GM12864 (cell line): ENCODE measurements at places on chromosomes 3 and 15.

DNA sequence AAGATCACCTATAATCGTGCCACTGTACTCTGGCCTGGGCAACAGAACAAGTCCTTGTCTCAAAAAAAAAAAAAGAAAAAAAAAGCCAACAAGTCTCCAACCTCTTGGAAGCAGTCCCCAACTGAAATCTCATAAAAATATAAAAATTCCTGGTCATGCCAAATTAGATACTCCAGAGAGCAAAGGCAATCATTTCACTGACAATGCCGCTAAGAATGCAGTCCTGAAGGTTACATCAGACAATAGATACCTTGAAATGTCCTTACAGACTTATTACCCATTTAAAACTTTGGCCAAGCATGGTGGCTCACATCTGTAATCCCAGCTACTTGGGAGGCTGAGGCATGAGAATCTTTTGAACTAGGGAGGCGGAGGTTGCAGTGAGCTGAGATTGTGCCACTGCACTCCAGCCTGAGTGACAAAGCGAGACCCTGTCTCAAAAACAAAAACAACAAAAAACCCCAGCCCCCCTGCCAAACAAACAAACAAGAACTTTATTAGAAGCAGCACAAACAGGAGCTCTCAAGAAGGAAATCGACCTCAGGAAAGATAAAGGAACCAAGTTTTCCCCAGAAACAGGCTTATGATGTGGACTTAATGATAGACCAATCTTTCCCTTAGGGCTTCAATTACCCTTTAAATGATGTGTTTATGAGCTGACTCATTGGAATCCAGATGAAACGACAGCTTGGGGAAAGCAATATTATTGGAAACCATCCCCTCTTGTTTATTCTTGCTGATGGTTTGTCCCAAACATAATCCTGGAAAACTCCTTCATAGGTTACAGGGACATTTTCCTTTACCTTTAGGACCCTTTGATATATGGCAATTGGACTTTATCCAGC is 53.1 kb upstream of the XCR1 start:
- no peak for DNase-seq

GRCh38 chr15:59528961-59529402 is 82.6 kb upstream of the GCNT3 start:
- DNase-seq = no peak

GRCh38 chr3:10116138-10116460 is 624 bp downstream of the BRK1 start:
- no peak for DNase-seq

- DNase-seq = no peak
Observed at GRCh38 chr3:147390589-147391569, 15.5 kb downstream of the ZIC4 start.

DNA sequence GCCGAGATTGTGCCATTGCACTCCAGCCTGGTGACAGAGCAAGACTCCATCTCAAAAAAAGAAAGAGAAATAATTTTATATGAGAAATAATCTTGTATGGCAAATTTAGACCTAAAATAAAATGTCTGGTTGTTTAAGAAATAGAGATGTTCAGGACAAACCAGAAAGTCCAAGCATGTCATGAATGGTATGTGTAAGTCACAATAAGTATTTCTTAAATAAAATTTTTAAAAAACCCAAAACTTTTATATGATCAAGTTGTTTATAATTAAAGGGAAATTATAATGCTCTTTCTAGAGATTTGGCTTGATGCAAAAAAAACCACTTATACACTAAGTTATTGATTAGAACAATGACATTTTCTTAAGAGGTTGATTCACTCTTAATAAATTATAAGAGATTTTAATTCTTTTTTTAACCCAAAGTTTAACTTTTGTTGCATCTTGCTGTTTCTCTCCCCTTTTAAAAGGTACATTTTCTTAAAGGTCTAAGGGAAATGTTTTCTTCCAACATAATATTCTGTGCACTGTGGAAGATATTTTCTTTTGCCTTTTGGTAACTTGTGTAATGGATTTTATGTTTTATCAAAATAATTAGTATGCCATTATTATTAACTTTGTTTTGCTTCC is 105.7 kb downstream of the RTP4 start:
- no peak for DNase-seq

DNA sequence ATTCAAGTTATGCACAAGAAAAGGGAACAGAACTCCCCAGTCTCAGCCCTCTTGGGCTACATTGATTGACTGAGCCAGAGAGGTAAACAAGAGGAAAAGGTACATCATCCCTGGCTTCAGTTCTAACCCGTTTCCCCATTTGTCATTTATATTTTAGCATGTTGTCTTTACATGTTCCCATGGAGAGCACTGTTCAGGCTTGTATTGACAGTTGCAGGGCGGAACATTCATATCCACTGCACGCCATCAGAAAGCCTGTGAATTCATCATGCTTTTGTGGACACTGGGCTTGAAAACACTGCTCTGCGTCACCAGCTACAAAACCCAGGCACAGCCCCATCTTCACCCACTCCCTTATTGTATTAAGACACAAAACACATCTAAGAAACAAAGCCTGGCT is 240.9 kb upstream of the EIF1B start:
- no peak for DNase-seq

DNA sequence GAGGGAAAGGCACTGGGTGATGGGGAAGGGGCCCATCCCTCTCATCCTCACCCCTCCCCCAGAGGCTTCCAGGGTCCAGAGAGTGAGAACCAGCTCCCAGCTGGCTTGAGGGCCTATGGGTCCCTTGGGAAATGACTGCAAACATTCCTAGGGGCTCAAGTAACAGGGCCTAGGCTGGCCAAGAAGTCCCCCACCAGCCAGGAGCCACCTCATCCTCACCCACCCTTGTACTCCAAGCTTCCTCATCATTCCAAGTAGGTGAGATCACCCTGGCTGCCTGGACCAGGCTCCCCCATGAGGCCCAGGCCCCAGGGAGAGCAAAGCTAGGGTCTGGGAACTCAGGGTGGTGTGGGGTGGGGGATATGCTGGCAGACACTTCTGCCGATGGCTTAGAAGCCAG is 14.8 kb downstream of the LOXL1 start:
- no peak for DNase-seq

DNA sequence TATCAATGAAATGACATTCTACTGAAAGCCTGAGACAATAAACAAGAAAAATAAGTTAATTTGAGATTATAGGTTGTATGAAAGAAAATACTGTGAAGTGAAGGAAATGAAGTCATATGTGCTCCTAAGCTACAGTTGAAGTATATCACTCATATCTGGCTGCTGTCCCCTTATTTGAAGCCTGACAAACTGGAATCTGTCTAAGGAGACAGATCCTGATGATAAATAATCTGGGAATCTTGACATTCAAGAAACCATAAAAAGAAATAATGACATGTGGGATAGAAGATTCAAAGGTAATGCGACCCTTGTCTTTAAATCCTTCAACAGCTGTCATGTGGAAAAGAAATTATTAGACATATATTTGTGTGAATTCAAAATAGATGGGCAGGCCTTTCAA is 424.5 kb upstream of the LMCD1 start:
- no peak for DNase-seq

- DNase-seq = no peak
Observed at GRCh38 chr15:66774001-66774814, 72.2 kb downstream of the SMAD6 start.

DNA sequence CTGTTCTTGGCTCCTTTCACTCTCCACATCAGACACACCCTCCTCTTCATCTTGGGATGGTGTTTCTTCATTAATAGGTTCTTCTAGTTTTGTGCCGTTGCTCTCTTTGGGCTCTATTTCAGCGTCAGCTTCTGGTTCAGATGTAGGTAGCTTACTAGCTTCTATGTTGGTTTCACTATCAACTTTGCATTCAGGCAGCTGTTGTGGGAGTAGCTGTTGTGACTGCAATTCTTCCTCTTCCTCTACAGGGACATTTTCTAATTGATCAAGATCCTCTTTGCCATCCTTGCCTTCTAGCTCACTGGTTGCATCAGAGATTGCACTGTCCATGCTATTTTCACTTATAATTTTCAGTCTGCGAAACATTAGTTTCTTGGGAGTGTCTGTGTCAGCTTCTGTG is 80.1 kb downstream of the SETD2 start:
- peak; percentile 34 for DNase-seq

- no peak for DNase-seq
Observed at GRCh38 chr3:159171333-159171732, 369.5 kb downstream of the MFSD1 start.

DNA sequence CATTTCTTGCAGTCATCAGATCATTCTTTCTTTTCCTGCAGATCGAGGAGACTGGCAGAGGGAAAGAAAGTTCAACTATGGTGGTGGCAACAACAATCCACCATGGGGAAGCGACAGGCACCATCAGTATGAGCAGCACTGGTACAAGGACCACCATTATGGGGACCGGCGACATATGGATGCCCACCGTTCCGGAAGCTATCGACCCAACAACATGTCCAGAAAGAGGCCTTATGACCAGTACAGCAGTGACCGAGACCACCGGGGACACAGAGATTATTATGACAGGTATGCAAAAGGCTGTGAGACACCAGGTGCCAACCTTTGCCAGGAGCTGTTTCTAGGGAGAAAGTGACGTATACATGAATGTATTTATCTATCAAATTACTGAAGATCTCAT is 69.0 kb downstream of the RGMA start:
- DNase-seq = no peak

DNA sequence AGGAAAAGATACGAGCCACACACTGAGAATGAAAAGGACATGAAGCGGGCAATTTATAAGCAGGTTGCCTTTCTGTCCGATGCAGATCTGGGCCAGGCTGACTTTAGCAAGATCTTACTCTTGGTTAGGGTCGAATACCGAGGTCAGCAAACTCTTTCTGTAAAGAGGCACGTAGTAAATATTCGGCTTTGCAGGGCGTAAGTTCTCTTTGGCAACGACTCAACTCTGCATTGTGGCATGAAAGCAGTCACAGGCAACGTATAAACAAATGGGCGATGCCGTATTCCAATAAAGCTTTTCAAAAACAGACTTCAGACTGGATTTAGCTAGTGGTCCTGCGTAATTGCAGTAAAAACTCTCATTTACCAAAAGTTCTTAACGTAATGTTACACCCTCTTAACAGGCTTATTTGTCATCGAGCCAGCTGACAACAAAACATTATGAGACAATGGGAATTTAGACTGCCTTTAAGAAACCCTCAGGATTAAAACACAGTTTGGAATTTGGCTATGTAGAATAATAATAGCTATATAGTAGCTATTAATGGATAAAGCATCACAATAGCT is 13.1 kb upstream of the RPL35A start:
- DNase-seq = no peak

DNA sequence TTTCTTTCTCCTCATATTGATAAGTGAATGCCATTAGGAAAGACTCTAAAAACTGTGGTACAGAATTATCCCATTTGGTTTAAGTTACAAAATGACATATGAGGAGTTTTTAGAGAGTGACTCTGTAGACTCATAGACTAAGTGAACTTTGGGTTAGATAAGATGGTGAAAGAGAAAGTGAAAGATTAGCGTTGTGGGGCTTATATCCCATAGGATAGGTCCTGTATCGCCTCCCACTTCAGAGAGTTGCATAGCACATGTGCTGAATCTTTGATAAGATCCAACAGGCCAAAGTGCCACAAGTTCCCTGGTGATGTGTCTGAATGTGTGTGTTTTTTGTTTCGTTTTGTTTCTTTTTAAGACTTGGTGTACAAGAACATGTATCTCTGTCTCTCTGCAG is 666.9 kb downstream of the MECOM start:
- no peak for DNase-seq

- no peak for DNase-seq
Observed at GRCh38 chr15:91140601-91141000, 40.5 kb downstream of the SV2B start.

GRCh38 chr15:78565097-78565950 is at the start of gene CHRNA5:
CHRNA5 (plus strand) TSS chr15:78565520; CDS start chr15:78565720, 200 bp downstream.
- DNase-seq = peak; percentile 63

DNA sequence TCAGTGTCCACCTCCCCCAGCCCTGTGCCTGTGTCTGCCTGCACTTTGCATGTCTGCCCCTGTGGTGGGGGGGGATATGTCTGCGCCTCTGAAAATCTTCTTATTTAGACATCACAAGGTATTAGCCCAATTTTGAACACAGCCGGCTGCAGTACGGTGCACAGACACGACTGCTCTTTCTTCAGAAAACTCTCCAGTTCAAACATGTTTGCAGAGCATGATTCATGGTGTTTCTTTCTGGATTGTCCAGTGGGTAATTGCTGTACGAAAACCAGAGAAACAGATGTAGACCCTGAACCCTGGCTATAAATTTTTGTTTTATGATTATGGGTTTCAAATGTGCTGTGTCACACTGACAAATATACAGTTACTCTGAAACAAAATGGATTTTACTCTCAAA is 3.4 kb upstream of the RARB start:
- DNase-seq = no peak

DNA sequence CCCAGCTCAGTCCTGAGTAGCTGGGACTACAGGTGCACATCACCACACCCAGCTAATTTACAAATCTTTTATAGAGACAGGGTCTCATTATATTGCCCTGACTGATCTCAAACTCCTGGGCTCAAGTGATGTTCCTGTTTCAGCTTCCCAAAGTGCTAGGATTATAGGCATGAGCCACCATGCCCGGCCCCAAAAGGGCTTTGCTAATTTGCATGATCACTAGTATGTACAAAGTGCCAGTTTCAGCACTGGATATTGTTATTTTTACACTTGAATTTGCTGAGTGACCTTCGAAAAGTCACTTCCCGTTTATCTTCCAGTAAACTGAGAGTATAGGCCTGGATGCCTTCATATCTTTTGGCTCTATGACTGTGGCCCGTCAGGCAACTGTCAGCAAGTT is 12.2 kb downstream of the CLN6 start:
- no peak for DNase-seq

- no peak for DNase-seq
Observed at GRCh38 chr3:11559816-11560633, 83.7 kb downstream of the VGLL4 start.

DNA sequence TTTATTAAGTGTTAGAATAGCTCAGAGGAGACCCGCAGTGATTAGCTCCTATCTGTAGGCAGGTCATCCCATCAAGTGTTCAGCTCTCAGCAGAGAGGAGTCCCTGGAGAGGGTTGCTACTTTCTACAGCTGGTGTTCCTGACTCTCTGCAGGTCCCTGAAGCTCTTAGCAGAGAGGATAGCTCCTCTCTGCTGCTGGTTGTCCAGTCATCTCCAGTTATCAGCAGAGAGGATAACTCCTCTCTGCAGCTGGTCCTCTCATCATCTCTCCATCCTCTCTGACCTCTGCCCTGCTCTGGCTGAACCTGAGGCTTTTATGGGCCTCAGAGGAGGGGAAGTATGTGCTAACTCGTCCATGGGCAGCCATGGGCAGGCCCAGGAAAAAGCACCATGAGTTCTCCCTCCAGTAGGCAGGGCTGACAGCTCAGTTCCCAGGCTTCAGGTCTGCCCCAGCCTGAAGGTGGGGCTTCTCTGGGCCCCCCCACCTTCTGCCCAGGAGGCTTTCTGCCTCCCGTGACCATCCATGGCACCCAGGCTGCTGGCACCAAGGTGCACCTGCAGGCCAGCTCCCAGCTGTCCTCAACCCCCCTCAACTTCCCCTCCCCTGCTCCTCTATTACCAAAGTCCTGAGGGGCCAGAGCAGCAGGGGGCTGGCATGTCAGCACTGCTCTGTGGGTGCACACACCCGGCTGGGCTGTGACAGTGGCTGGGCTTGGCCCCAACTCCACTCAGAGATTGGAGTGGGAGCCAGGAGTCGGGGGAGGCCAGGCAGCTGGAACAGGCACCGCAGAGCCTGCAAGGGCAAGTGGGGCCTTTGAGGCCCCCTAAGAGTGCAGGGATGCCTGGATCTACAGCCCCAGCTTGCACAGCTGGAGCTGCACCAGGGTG is 98.9 kb upstream of the FRMD4B start:
- DNase-seq = no peak

- no peak for DNase-seq
Observed at GRCh38 chr15:39618063-39618823, 37.4 kb downstream of the THBS1 start.

GRCh38 chr3:183500981-183501704 is 54.4 kb downstream of the KLHL6 start:
- no peak for DNase-seq
